Fibroblast of the aortic adventitia (primary cell): ENCODE measurements at places on chromosomes 6 and 20.
A peak's percentile ranks its signal among the peaks of the same experiment; 100 is the strongest.

- no peak for DNase-seq
Observed at GRCh38 chr6:20135677-20136268, 76.5 kb downstream of the MBOAT1 start.

GRCh38 chr20:53100476-53100911 is 128.3 kb downstream of the TSHZ2 start:
- peak; percentile 4 for DNase-seq

DNA sequence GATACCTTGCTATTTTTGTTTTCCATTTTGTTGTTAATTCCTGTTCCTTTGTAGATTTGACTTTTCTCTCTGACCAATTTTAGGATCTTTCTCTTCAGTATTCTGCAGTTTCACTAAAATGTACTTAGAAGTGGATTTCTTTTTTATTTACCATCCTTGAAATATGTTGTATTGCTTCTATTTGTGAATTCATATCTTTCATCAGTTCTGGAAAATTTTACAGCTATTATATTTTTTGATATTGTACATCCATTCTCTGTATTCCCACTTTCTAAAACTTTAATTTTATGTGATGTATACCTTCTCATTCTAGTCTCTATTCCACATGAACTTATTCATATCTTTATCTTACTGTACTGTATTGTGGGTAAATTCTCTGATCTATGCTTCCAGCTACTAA is 9.7 kb upstream of the ALDH8A1 start:
- DNase-seq: no peak

DNA sequence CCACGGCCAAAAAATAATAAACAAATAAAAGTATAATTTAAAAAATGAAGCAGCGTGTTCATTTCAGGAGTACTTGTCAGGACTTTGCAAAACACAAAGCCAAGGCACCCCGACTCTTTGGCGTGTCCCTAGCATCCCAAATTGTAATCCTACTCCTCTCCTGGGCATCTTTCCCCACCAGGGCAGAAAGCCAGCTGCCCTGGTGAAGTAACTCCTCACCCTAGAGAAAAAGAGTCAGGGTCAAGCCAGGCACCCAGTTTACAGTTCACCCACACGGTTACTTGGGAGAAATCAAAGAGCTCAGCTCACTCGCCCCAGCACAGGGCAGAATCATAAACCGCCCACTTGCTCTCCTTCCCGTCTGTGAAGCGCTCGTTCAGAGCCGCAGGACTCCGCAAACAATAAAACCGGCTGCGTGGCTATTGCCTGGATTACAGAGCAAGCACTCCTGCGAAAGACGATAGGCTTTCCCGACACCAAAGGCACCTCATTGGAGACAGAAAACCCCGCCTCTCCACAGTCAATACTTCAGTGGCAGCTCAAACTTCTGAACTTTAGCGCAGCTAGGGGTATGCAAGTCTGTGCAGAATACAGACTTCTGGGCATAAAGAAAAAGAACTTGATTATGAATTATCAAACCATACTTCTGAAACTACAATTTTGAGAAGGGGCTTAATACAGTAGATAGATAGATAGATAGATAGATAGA is 73.0 kb upstream of the NHSL1 start:
- peak; percentile 81 for DNase-seq

GRCh38 chr6:158849899-158850806 is 31.0 kb upstream of the EZR start:
- DNase-seq: peak; percentile 87

GRCh38 chr6:111573131-111573883 is 32.4 kb downstream of the TRAF3IP2 start:
- DNase-seq: peak; percentile 72

GRCh38 chr6:156395276-156395675 is 381.9 kb upstream of the ARID1B start:
- DNase-seq: no peak

DNA sequence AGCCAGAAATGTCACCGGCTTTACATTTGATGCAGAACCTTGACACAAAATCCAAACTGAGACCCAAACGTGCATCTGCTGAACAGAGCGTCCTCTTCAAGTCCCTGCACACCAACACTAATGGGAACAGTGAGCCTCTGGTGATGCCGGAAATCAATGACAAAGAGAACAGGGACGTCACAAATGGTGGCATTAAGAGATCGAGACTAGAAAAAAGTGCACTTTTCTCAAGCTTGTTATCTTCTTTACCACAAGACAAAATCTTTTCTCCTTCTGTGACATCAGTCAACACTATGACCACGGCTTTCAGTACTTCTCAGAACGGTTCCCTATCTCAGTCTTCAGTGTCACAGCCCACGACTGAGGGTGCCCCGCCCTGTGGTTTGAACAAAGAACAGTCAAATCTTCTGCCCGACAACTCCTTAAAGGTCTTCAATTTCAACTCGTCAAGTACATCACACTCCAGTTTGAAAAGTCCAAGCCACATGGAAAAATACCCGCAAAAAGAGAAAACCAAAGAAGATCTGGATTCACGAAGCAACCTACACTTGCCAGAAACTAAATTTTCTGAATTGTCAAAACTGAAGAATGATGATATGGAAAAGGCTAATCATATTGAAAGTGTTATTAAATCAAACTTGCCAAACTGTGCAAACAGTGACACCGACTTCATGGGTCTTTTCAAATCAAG is 108.4 kb downstream of the RTN4IP1 start:
- DNase-seq: no peak

DNA sequence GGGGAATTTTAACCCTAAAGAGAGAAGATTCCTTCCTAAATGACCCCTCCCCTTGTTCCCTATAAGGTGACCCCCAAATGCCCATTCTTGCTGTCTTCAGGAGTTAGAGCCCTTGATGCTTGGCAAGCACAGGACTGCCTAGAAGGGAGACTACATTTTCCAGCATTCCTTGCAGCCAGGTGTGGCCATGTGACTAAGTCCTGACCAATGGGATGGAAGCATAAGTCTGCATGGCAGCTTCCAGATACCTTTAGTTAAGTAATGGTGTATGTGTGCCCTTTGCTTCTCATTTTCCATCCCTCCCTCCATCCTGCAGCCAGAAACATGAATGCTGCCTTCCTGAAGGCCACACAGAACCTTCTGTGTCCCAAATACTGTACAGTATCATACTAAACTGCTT is 5.5 kb downstream of the BFSP1 start:
- no peak for DNase-seq

- DNase-seq: peak; percentile 43
Observed at GRCh38 chr6:144578385-144579350, 293.5 kb downstream of the UTRN start.

DNA sequence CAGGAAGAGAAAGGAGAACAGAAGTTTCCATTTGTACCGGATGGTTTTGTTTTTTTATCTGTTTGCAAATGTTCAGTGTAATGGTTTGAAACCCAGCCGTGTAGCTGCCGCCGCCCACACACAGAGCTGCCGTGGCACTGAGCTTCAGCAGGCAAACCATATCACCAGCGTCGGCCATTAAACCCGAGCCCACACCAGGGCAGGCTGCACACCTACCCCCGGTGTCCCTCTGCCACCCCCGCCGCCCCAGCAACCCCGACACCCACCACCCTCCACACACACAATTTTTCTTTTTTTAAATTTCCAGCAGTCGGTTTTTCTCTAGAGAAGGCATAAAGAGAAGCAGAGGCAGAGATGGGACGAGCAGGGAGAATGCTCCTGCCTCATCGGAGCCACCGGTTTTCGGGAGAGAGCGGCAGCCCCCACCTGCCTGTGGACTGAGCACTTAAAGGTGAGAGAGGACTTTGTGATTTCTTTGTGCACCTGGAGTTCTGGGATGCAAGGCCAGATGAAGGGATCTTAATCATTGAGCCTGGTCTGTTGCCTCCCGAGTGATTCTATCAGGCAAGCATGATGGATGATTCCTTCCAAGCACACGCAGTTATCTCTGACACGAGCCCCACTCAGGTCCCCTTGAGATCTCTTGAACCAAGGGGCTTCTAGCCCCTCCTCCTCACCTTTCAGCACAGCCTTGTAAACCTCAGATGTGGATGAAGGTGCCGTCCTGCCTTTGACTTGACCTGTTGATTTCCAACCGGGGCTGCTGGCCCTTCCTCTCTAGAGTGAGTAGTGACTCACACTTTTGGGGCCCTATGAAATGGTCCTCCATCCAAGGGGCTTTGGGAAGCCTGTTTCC is 17.5 kb upstream of the ZNF831 start:
- DNase-seq: no peak

DNA sequence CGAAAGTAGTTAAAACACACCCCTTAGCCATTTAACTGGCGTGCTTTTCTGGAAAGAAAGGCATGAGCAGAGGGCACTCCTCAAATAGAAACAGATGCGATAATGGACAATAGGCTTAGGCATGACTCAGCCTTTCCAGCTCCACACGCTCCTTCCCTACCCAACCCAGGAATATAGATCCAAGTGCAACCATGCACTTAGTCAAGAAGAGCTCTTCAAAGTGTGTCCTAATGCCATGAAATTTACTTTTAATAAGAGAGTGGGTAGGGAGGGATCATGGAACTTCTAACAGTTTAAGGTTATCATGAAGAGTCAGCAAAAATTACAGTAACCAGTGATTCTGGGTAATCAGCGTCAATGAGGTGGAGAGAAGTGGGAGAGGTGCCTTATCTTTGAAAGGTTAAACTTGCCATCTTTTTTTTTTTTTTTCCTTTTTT is 2.4 kb upstream of the EFHC1 start:
- peak; percentile 94 for DNase-seq

DNA sequence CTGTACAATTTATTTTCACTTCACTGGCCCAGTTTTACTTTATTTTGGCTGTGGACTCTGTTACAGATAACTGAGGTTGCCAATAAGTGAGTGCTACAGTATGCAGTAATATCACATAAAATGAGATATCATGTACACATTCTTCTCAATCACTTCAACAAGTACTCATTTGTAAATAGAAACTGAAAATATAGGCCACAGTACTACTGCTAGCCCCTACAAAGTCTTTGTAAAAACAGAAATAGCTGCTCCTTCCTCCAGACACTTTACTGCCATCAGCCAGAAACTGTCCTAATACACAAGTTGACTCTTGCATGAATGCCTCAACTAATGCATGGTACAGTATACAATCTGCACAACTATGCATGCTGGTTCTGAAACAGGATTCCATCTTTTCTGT is 9.2 kb downstream of the DTNBP1 start:
- no peak for DNase-seq

GRCh38 chr6:145964948-145965366 is 799 bp upstream of the SHPRH start:
- DNase-seq: peak; percentile 4

- peak; percentile 66 for DNase-seq
Observed at GRCh38 chr6:111952821-111953540, 79.7 kb upstream of the FYN start.

GRCh38 chr6:148440877-148441453 is 98.3 kb downstream of the SASH1 start:
- DNase-seq: peak; percentile 97

- DNase-seq: no peak
Observed at GRCh38 chr6:144744720-144745119, 459.6 kb downstream of the UTRN start.

GRCh38 chr20:21548390-21549035 is 34.6 kb upstream of the NKX2-2 start:
- no peak for DNase-seq

DNA sequence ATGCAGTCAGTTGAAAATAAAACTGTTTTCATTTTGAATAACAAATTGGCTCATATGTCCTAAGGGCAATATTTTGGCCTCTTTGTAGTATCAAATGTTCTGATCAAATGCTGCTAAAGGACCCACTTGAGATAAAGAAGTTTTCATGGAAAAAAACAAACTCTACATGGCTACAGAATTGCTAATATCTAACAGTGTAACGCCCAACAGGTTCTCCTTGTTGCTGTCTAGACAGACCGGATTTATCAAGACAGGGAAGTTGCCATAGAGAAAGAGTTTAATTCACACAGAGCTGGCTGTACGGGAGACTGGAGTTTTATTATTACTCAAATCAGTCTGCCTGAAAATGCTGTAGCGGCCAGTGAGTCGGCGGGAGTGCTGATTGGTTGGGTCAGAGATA is 19.4 kb upstream of the MAN1A1 start:
- no peak for DNase-seq

DNA sequence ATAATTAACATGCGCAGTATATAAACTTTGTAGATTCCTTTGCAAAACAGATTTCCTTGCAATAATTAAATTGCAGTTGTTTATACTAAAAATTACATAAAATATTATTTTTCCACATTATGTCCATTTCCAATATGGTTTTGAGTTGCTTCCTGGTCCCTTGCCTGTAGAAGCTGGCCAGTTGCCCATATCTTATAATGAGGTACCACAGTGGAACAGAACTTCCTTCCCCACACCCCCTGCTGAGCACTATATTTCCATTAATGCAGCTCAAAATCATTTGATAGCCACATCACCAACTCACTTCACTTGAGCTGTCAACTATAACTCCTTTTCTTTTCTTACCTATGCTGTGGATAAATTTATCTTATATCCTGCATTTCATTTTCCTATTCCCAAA is 194.6 kb downstream of the DST start:
- no peak for DNase-seq

DNA sequence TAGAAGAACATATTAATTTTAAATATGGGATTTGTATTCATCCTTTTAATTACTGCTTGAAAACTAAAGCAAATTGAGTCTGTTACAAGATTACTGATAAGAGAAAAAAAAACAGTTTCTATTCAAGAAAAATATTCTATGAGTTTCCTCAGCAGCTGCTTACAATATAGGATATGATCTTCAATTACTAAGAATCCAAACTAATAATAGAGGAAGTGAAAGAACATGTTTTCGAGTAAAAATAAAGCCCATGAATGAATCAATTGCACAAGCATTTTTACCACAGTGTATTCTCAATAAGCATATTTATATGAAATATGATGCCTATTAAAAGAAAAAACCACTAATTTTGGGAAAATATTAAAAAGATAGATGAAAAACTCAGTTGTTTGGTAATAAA is 63.4 kb downstream of the AHI1 start:
- DNase-seq: no peak

DNA sequence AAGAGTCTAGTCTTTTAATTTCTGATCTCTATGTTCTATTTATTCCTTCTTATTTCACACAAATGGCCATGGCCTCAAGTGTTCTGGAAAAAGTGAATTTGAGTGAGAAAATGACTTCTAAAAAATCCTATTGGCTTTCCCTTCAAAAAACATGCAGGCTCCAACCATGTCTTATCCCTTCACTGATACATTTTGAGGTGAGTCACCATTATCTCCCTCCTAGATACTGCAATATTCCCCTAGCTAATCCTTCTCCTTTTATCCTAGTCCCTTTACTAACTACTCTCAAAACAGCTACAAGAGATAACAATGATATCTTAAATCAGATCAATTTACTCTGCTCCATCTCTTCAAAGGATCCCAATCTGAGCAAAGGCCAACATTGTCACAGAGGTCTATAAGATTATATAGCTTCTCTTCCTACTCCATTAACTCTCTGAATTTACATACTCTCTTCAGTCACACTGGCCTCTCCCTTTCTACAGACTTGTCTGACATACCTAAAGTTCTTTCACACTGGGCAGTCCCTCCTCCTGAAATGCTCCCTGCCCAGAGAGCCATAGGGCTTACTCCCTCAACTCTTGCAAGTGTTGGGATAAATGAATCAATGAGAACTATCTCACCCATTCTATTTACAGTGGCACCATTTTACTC is 129.2 kb downstream of the TENT5A start:
- peak; percentile 16 for DNase-seq
